Stimulated activated effector memory CD8-positive, alpha-beta T cell treated with anti-CD3 and anti-CD28 coated beads, Interleukin-12 subunit alpha, Interleukin-12 subunit beta, amount 100 ng/mL, for 72 hours (primary cell): ENCODE measurements at places on chromosomes 16 and 17.

GRCh38 chr17:8739097-8739496 lies 5.5 kb downstream of the CCDC42 start:
- DNase-seq: no peak

- DNase-seq: no peak
Observed at GRCh38 chr17:75468291-75468754, 11.9 kb downstream of the TMEM94 start.

DNA sequence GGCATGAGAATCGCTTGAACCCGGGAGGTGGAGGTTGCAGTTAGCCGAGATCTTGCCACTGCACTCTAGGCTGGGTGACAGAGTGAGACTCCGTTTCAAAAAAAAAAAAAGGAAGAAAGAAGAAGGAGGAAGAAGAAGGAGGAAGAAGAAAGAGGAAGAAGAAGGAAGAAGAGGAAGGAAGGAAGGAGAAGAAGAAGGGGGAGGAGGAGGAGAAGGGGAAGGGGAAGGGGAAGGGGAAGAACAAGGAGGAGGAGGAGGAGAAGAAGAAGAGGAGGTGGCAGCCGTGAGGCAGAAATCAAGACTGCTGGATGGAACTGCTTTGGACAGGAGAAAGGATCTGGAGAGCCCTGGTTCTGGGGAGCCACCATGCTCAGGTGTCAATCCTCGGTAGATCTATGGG lies 29.7 kb upstream of the PEMT start:
- no peak for DNase-seq

DNA sequence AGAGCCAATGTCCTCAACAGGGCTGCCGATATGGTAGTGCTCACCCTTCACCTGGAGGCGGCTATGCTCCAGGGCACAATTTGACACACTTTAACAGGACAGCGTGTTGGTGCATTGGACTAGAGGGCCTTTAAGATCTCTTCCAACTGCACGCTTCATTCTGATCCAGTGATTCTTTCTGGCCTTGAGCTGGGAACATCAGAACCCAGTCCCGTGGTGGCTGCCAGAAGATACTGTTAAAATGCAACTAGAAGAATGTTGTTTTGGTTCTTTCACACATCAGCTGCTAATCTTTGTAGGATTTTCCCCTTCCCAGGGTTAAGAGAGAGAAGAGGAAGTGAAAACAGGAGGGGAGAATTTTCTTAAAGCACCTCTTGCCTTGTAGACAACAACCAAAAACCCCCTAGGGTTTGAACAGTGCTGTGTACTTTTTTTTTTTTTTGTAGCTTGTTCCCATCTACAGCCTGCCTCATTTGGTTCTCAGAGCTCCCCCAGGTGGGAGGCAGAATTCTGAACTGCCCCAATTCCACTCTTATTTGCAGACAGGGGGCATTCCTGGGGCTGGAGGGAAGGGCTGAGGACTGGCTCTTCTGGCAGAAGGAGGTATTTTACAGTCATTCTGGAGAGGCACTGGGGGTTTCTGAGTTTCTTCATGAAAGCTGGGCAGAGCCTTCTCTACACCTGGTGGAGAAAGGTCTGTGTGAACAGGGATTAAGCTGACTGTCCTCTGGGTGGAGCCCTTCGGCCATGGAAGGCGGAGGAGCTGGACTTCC lies 32.4 kb downstream of the SMARCE1 start:
- no peak for DNase-seq

DNA sequence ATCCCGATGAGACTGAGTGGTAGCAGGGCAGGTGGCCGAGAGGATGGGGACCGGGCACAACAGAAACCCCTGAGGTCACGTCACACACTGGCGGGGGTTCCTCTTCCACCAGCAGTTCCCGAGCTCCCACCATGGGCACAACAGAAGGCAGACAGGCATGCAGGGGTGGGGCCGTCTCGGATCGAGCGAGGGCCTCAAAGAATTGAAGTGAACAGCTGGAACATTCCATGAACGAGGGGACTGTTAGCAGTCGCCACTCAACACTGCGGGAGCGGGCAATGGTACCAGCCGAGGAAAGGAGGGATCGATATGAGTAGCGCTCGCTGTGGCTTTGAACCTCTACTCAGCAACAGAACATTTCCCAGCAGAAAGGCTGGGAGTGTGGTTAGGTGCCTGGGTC lies 5.3 kb downstream of the CEP131 start:
- no peak for DNase-seq

GRCh38 chr16:1781758-1782407 lies 488 bp downstream of the SPSB3 start:
- DNase-seq: no peak
